ENCODE measurements at places on chromosomes 5 and 9.

DNA sequence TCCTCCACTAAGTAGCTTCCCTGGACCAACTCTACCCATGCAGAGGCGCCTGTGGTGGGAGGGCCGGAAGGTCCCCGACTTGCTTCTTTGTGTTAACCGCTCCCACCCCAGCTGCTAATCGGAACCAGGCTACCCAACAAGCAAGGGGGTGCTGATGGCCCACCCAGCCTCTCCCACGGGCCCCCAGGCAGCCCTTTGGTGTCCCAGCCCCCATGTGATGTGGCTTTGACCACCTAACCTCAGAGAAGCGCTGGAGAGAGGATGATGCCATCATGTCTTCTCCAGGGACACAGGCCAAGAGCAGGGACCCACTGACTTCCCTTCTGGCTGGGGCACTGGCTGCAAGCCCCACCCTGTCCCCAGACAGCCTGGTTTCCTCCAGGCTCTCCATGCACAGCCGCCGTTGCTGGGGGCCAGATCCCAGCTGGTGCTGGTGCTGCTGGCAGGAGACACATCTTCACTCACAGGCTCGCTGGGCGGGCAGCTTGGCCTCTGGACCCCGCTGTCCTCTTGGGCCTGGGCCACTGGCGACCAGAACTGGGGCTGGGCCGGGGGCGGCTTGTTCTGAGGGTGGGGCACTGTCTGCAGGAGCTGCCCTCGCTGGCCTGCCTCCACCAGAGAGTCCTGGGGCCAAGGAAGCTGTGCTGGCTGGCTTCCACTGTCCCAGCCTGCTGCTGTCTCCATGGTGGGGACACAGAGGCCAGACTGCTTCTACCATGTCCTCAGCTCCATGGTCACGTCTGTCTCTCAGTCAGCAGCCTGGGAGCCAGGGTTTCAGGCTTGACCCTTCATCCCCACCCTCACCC is 27.8 kb downstream of the LAMC3 start:
- DNase-seq: no peak

DNA sequence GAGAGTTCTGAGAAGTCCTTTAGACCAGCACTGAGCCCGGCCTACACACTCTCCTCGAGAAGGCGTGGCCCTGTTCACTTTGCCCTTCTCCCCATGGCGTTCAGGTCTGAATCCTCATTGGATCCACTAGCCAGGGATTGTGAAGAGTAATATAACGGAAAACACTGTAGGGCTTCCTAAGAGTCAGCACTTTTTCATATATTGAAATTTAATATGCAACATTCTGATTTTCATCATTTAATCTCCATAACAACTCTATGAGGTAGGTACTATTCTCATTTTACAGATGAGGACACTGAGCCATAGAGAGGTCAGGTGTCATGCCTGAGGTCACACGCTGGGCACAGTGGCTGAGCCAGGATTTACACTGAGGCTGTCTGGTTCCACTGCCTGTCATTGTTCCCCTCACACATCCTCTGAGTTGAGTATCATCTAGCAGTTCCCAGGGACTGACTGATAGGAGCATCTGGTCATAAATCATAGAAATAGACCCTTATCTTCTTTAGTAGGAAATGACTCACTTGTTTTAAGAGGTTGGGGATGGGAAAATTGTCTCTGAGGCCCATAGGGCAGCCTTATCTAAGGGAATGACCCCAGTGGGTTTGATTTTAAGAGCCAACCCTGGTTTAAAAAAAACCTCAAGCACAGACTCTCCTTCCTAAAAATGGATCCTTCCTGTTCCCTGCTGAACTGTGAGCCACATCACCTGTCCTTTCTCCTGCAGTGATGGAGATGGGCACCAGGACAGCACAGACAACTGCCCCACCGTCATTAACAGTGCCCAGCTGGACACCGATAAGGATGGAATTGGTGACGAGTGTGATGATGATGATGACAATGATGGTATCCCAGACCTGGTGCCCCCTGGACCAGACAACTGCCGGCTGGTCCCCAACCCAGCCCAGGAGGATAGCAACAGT is 41.2 kb downstream of the THBS4 start:
- DNase-seq: no peak

DNA sequence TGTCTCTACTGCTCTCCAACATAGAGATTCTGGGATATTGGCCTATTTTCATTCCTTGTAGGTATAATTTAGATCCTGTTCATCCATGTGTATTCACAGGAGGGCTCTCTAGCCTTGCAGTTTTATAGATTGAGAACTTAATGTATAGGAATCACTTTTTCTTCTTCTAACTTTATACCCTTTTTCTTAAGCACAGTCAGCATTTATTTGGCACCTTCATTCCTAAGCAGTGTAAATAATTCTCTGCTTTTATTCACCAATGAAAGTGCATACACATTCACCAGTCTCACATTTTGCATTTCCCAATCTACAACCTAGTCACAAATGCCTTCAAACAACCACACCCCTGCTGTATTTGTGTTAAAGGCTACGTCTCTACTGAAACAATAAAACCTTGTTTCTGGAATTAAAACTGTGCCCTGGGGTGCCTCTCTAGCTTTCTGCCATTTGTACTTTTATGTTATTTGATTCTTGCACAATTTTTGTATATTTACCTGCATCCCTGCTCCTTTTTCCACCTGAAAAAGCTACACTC is 49.3 kb downstream of the NREP start:
- no peak for DNase-seq

GRCh38 chr9:341634-342421 is 127.2 kb downstream of the DOCK8 start:
- no peak for DNase-seq

- no peak for DNase-seq
Measured at GRCh38 chr5:117189784-117190183, 615.2 kb upstream of the SEMA6A start.

All from Ammon's horn (tissue), 1 donor.